Neural crest cell (in vitro differentiated cells): ENCODE measurements at places on chromosomes 2 and 18.

GRCh38 chr2:124180635-124181034 is 155.5 kb downstream of the CNTNAP5 start:
- DNase-seq = no peak

- no peak for DNase-seq
Measured at GRCh38 chr2:214019229-214019972, 391.5 kb upstream of the VWC2L start.

DNA sequence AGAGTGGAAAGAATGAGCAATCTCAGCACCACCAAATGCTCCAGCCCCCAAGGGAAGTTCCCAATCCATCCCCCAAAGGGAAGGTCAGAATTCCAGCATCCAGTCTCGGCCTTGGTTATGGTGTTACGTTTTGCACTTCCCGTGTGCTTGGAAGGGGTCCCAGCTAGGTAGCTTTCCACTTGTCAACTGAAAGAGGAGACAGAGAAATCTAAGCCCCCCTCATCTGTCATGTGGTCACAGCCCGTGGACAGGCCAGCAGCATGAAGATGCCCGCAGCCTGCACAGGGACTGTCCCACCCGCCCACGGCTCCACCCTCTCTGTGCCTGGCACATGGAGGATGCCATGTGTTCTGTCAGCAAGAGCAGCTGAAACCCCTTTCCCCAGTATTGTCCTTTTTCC is 32.1 kb downstream of the RHOB start:
- no peak for DNase-seq

DNA sequence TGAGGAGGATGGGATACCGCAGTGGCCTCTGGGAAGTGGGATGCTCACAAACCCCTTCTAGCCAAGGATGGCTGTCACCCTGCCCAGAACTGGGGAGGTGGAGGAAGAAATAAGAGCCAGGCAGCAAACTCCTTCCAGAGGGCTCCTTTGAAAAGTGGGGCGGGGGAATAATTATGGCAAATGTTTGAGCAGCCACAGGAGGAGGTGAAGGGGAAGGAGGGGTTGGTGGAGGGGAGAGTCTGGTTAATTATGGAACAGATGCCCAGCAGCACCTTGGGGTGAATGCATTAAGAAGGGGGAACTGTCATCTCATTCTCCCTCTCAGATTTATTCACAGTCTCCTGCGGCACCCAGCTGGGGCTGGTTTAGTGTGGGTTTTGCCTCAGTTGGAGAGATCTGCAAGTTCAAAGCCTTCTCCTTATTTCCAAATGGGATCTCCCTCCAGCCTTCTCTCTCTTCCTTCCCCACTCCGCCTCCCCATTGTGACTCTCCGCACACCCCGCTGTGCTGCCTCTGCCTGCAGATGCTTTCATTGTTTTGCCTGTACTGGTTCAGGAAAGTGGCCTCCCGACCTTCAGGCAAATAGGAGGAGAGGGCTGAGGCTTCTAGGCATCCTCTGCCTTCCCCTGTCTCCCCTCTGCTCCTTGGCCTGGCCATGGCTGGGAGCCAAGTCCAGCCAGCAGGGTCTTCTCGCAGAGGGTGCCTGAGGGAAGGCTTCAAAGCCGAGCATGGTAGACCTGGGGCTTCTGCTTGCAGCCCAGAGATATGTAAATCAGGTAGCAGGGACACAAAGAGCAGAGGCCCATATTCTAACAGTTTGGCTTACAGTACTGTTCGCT is 457.2 kb upstream of the MEX3C start:
- DNase-seq = no peak

- DNase-seq = no peak
Measured at GRCh38 chr2:135037831-135038230, 9.4 kb downstream of the MAP3K19 start.

- DNase-seq = no peak
Measured at GRCh38 chr18:59695551-59695950, 1.7 kb downstream of the CCBE1 start.

DNA sequence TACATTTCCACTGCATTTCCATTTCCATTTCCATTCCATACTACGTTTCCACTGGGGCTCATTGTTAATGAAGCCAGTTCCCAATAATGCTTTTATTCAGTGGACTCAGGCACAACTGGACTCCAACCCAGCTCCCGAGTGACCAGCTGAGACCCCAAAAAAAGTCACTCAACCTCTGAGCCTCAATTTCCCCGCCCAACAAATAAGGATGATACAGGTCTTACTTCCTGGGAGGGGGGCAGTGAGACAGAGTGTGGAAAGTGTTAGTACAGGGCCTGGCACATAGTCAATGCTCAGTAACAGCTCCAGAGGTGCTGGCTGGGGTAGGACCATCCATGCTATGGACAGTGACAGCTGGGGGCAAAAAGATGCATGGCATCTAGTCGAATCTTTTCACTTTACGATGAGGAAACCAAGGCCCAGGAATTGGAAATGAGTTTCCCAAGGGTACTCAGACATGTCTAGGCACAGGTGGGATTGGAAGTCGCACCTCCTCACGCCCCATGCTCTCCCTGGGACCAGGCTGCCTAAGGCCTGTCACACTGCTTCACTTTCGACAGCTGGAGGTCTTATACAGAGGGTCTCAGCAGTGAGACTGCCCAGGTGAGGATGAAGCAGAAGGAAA is 226.5 kb downstream of the ANAPC1 start:
- DNase-seq = no peak

DNA sequence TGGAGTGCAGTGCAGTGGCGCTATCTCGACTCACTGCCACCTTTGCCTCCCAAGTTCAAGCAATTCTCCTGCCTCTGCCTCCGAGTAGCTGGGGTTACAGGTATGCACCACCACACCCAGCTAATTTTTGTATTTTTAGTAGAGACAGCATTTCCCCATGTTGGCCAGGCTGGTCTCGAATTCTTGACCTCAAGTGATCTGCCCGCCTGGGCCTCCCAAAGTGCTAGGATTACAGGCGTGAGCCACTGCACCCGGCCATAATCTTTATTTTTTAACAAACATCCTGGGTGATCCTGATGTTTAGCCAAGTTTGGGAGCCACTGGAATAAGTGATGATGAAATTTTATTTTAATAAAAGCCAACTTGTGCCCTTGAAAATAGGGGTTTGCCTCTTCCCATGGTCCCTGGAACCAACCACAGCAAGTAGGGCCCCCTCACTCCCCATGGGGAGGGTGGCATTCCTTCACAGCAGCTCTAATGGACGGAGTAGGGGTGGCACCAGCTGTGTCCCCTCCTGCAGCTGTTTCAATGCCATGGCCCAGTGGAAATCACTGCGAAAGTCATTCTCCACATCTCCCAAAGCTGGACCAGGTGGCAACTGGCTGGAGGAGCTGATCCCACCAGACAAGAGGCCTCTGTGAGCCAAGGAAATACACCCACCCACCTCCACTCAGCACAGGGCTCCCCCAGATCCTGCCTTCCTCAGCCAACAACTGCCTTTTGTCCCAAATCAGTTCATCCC is 194.8 kb downstream of the ZFP36L2 start:
- DNase-seq = no peak

- DNase-seq = no peak
Measured at GRCh38 chr2:189798312-189799029, 14.2 kb downstream of the PMS1 start.

DNA sequence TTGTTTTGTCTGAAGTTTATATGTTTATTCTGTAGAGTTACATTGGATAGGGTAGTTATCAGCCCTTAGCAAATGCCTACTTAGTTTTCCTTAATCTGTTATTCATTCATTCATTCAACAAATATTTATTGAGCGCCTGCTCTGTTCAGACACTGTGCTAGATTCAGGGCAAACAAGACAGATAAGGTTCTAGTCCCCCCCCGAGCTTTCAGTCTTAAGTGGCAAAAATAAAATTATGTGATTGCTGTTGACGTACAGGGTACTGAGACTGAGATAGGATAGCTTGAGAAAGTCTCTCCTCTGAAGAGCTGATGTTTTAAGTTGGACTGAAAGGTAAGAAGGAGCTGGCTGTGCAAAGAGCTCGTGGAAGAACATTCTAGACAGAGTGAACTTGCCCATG is 58.7 kb downstream of the CRIM1 start:
- no peak for DNase-seq

- DNase-seq = no peak
Measured at GRCh38 chr2:129101186-129101585, 782.5 kb upstream of the HS6ST1 start.

- no peak for DNase-seq
Measured at GRCh38 chr2:64635976-64636911, 17.5 kb downstream of the SERTAD2 start.

GRCh38 chr2:11764359-11764758 is 17.9 kb downstream of the LPIN1 start:
- no peak for DNase-seq

- no peak for DNase-seq
Measured at GRCh38 chr2:241873081-241873802, 3.7 kb downstream of the RTP5 start.

DNA sequence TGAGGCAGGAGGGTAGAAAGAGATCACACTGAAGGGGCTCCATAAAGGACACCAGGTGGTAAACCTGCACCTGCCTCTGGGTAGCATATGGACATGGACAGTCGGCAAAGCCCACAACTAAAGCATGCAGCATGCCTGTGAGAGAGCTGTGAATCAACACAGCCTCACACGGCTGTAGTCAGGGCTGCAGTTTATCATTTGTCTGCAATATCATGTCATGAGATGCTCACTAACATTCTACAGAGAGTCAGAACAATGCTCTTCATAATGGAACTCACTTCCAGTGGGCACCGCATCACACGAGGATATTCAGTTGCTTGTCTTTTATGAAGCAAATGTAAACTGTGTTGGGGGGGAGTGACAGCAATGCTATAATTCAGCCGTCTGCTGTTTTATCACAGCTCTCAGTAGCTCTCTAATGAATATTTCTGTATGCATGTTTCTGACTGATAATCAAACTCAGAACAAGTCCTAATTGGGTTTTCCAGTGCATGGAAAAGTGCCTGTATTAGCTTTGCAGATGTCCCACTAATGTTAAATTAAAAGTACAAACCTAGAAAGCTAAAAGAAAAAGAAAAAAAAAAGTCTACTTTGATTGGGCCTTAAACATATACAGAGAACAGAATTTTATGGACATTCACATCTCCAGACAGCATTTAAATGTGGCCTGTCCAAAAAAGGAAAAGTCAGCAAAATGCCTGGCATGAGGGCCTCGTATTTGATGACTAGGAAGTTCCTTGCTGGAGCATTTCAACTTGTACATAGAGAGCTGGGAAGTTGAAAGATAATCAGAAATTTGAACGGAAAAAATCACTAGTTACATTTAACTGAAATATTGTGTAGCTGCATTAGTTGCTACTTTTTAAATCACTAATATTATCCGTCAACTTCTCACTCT is 406.1 kb upstream of the SOX11 start:
- DNase-seq = no peak

DNA sequence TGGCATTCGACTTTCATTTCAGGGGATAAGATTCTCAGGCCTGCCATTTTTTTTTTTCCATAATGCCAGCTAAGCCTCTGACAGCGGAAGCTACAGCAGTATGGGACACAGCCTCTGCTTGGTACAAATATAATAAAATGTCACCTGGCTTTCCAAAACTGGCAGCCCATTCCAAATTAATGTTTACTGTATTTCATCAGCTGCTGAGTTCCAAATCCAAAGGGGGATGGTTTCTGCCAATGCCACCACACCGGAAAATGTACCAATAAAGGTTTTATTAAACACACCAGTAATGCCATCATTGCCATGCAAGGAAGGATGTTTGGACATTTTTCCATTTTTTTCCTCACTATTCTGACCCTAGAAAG is 275.8 kb upstream of the CCDC68 start:
- DNase-seq = no peak

GRCh38 chr2:51013933-51014526 is 17.9 kb downstream of the NRXN1 start:
- no peak for DNase-seq

DNA sequence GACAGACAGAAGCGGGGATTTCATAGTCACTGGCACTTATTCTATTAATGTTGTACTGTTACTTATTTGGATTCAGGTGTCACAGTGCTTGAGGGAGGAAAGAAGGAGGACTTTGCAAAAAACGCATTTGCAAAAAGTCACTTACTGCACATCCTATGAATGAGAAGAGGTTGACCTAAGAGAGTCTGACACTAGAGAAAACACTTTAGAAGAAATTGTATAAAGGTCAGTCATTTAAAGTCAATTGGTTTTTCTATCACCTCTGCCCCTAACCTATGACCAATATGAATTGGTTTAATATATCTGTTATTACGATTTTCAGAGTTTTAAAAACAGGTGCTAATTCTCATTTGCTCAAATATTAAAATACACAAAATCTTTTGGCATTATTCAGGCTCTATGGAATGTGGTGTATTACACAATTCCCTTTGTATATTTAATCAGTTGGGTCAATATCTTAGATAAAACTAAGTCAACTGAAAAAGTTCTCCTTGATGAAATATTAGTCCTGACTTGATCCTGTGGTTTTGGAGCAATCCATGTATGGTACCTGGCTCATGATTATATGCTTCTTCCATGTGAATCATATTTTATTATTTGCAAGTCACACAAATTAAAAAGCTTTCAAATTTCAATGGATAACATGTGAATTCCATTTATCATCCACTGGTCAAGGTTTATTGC is 157.4 kb downstream of the CDH2 start:
- no peak for DNase-seq

DNA sequence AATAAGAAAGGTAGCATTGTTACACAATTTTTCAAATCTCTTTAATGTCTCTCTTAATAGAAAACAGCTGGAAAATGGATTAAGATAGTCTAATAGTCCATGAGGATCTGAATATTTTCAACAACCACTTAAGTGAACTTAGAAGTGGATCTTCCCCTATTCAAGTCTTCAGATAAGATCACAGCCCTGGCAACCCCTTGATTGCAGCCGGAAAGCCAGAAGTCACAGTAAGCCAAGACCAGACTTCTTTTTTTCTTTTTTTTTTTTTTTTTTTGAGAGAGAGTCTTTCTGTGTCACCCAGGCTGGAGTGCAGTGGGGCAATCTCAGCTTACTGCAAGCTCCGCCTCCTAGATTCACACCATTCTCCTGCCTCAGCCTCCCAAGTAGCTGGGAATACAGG is 18.6 kb upstream of the ZC3H15 start:
- DNase-seq = no peak

DNA sequence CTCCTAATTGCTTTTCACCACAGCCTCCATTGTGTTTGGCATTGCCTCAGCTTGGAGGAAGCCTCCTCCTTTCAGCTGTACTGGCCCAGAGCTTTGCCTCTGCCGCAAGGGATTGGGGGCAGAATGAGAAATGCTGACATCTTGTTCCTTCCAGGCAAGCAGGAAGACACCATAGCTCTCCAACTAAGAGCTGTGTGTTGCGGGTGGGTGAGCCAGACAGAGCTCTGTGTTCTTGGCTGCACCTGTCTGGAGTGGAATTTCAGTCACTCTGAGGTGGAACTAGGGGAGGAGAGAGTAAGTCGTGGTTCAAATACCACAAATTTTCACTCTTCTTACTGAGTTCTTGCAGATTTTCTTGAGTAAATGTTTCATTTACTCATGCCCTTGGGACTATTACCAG is 36.6 kb upstream of the KCNF1 start:
- DNase-seq = no peak

- DNase-seq = no peak
Measured at GRCh38 chr18:22468554-22468891, 50.8 kb upstream of the CTAGE1 start.

DNA sequence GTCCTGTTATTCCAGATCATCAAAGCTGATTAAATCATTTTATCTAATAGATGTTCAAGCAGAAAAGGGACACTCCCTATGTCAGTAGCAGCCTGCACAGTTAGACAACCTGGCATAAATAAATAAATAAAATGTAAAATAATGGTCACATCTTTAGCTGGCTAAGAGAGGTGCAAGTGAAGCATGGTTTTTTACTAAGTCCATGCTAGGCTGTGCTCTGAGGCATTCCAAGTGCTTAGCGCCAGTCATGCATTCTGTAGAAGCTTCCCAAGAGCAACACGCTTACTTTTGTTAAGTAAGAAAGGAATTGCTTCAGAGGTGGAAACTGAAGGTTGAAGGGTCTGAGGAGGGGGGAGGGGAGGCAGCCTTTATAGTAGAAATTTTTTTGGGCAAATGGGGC is 351.2 kb downstream of the CDH2 start:
- DNase-seq = no peak
